Activated naive CD4-positive, alpha-beta T cell treated with anti-CD3 and anti-CD28 coated beads, Interleukin-2, amount 10 ng/mL, durations not matched to agents 5 hours and 36 hours (primary cell): ENCODE measurements at places on chromosomes 3 and 15. TPM values are rescaled to one million over a fixed set of nuclear protein-coding genes. Genes with fewer than 3 reads are reported as not detected.

Gene EBLN2
- total RNA-seq, result 7.4 TPM

Gene CSNK1G1
- total RNA-seq, result 21.9 TPM

Gene PPP1R14D
- total RNA-seq, result not detected

Gene GRM7
- not detected for total RNA-seq

Gene KCNH8
- total RNA-seq, result not detected

Gene CHL1
- not detected for total RNA-seq

Gene LMAN1L
- 0.38 TPM for total RNA-seq

Gene ARNT2
- total RNA-seq, result not detected

Gene TRPM7
- total RNA-seq, result 40.8 TPM

Gene KLHL40
- not detected for total RNA-seq

Gene KIAA1143
- total RNA-seq, result 43.7 TPM

Gene ARHGAP31
- total RNA-seq, result 1.3 TPM

Gene CYP19A1
- total RNA-seq, result not detected

Gene NRROS
- 25.9 TPM for total RNA-seq

Gene DHFR2
- total RNA-seq, result 10.8 TPM

Gene C3orf20
- 0.15 TPM for total RNA-seq

Gene FETUB
- not detected for total RNA-seq

Gene ITPR1
- 34.9 TPM for total RNA-seq

Gene STRA6
- not detected for total RNA-seq

Gene FEZF2
- not detected for total RNA-seq

Gene GOLGA6L26
- not detected for total RNA-seq

Gene HHLA2
- total RNA-seq, result 15.7 TPM

Gene VILL
- 27.3 TPM for total RNA-seq

Gene HOMER2
- 12.9 TPM for total RNA-seq

Gene CHD2
- 159 TPM for total RNA-seq

Gene MESP2
- total RNA-seq, result not detected

Gene SCAMP5
- 0.24 TPM for total RNA-seq

Gene GPR176
- not detected for total RNA-seq

Gene LRTM1
- total RNA-seq, result not detected

Gene SRGAP3
- total RNA-seq, result 5.5 TPM

Gene GABRG3
- total RNA-seq, result not detected
